ENCODE measurements at places on chromosomes 12 and 14.

DNA sequence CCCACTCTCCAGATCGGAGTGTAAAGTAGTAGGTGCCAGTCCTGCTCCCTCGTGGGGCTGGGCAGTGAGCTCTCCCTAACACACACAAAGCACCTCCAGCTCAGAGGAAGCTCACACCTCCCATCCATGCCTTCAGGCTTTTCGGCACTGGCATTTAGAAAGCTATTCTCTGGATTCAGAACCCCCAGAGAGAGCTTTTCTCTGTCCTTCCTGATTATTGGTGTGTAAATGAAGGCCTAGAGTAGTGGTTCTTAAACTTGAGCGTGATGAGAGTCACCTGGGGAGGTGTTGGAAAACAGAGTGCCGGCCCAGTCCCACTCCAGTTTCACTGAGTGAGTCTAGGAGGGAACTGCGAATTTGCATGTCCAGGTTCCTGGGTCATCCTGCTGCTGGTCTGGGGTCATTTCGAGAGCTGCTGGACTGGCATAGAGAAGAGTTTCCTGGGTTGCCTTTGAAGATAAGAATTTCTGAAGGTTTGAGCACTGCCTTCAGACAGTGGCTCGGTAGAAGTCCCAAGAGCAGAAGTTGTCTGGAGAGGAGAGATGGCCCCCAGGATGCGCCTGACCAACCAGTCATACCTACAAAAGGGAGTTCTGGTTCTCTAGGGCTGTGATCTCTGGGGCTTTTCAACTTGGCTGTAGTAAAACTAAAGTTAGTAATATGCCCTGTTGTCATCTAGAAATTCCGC lies 15.1 kb downstream of the CD9 start:
- no peak for DNase-seq

DNA sequence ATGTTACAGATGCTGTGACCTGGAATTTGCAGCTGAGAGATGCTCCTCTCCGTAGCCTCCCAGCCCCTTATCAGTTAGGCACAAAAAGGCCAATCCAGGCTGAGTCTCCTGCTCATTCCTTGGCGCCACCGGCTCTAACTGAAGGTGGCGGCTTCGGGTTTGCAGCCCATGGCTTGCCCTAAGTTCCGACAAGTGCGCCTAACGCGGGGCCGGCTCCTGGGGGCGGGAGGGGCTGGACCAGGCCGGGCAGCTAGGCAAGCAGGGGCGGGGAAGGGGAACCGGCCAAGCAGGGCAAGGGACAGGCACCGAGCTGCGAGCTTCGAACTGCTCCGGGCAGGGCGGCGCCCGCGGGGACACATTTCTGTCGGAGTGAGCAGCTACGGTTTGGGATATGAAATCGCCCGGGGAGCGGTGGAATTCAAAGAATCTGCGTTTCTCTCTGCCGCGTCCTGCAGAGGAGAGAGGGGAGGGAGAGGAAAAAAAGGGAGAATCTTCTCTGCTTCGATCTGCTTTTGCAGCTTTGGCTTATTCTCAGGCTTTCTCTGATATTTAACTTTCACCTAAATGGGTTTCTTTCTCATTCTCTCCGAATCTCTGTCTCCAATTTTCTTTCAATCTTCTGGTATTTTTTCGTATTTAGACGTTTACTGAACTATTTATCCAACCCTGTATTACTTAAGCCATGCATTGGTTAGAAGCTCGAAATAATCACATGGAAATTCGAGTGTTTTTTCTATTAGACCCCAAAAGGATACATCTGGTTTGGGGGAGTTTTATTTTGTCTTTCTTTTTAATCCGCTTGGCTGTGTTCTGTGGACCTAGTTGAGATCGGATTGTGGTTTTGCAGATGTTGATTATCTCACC lies 1.6 kb upstream of the HOXC12 start:
- DNase-seq: no peak

- DNase-seq: no peak
These were observed 169.8 kb downstream of the OTOGL start for GRCh38 chr12:80268924-80269749.

DNA sequence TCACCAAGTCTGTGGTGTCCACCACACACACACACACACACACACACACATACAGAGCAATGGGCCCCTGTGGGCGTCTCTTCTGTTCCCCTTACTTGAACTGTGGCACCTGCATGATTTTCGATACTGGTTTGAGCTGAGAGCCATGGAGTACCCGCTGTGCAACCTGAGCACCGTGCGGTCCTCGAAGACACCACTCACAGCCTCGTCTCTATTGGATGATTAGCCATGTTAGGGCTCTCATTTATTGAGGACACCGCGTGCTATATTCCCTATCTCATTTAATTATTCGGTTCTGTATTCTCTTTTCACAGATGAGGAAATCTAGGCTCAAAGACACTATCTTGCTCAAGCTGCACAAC lies 623 bp upstream of the C14orf132 start:
- no peak for DNase-seq

DNA sequence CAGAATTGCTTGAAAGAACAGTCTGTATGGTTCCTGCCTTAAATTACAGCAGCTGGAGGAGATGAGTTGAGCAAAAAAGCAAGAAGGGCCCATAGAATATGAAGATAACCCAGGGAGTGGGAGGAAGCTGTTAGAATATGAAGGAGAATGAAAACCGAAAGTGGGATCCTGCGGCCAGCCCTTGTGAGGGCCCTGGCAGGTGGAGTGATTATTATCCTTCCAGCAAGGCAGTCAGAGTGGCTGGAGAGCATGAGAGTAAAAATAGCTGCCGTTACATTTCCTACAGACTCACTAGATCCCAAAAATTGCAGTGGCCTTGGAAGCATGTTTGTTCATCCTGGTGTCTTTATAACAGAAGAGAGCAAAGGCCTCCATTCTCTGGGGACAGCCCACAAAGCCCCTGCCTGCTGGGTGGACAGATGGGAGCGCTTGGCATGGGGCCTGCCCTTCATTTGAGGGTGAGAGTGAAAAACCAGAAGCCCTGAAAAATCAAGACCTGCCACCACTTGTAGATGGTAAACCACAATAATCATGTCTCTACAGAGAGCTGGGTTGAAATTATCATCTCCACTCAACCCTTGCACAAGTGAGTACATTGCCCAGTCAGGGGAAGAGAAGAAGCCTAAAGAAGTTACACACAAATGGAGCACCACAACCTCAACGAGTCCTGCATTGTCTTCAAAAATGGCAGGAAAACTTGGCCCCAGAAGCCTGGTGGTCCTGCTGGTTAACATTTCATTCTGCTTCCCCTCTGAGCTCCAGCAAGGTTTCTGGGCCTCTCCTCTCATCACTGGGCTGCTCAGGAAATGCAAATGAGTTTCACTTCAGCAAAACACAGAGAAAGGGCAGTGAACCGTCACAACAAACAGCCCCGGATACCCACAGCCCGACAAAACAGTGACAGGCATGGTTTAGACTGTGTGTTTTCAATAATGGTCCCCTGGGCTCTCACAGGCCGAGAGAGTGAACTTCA lies 20.5 kb downstream of the ZDHHC22 start:
- DNase-seq: no peak

- DNase-seq: no peak
These were observed 190.5 kb downstream of the PHETA1 start for GRCh38 chr12:111178181-111179081.

DNA sequence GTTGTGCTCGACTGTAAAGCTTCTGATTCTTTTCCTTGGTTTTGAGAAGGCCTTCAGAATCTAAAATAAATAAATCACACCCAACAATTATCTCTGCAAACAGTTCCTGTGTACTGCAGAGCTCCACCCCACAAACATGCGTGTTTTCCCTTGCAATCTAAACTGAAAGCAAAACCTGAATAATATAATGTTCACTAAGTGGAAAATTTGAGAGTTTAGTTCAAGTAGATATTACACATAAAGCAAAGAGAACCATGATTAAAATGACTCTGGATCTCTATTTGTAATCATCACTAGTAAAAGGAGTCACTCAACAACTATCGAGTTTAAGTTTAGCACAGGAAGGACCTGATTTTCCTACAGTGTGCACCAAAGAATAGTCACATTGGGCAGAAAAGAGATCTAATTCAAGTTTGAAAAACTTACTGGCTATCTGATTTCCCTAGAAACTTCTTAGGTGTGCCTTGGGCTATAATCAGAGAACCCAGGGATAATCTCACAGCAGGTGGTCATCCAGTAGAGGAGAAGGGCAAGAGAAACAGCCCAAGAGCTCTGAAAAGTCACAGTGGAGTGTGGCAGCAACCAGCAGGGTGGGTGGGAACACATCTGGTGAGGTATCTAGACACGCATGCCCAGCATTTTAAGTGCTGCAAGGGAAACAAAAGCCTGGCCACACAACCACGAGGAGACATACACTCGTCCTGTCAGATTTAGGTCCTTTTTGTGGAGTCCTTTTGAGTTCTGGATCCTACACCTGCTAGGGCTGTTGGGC lies 25.4 kb downstream of the ATG14 start:
- DNase-seq: no peak

- peak; percentile 85 for DNase-seq
These were observed at the start of gene EEF1AKMT3 for GRCh38 chr12:57772429-57773322. EEF1AKMT3 (plus strand) TSS chr12:57772614; CDS start chr12:57772725, 111 bp downstream.

DNA sequence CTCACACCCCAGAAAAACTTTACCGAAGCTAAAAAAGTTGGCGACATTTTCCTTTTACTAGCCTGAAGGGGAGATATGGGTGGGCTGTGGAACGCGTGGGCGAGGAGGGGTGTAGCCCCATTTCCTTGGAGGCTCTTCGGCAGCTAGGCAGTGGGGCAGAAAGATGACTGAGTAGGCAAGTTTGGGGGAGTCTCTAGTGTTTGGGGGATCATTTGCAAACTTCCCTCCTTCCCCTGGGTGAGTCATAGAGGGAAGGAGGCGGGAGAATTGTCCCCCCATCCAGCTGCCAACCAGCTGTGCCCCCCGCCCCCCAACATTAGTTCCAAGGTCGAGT lies 2.3 kb downstream of the GLI1 start:
- DNase-seq: no peak

DNA sequence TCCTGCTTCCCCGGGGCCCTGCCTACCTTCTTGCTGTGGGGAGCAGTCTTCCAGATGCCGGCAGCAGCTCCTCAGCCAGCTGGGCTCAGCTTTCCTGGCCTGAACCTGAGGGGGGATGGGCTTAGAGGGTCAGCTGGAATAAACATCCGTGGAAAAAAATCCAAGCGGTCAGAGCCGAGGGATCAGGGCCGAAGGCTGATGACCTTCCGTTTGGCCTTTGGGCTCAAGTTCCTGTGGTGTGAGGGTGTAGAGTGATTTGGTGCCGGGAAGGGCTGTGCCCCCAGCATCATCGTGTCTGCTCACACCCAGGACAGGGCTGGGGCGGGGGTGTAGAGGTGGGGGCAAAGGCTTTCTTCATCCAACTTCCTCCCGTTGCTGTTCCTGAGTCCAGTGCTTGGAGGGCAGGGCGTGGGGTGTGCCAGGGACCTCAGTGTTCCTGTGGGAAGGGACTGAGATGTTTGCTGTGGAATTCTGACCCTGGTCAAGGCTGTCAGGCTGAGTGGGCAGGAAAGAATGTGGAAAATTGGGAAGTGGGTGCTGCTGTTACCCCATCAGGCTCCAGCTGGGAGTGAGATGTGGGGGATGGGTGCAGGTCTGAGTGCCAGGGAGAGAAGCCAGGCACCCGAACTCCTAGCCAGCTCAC lies 2.6 kb downstream of the SMIM41 start:
- no peak for DNase-seq

GRCh38 chr12:46517579-46517962 lies 145.0 kb upstream of the SLC38A2 start:
- no peak for DNase-seq

DNA sequence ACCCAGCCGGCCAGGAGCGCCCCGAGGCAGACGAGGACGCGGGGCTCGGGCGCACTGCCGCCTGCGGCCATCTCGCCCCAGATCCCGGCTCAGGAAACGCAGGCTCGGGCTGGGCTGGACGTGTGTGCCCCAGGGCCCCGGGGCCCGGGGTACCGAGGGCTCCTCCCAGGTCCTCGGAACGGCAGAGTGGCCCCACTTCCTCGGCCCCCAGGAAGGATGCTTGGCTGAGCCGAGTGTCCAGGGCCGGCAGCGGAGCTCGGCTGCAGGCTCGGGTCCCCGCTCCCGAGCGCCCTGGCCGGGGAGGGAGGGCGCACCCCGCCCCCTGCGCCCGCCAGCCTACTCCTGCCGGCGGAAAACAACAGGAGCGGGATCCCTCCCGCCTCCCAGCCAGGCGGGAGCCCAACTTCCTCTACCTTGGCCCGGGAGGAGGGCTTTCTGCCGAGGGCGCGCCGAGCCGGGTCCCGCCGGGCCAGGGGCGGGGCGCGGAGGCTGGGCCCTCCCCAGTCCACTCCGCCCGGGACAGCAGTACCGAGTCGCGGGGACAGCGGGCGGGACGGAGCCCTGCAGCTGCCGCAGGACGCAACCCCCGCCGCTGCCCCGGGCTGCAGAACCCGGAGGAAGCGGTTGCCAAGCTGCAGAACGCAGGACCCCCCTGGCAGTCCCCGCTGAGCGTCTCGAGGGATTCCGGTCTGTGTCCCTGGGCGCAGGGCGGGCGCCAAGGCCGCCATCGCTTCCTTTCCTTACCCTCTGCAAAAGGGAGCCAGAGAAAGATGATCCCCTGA lies at the start of gene VSIG10:
Gene VSIG10, minus strand, starts transcription at position 411 of the 782 bp plus-strand sequence. Its CDS starts 340 bp downstream, at position 71.
- peak; percentile 9 for DNase-seq

DNA sequence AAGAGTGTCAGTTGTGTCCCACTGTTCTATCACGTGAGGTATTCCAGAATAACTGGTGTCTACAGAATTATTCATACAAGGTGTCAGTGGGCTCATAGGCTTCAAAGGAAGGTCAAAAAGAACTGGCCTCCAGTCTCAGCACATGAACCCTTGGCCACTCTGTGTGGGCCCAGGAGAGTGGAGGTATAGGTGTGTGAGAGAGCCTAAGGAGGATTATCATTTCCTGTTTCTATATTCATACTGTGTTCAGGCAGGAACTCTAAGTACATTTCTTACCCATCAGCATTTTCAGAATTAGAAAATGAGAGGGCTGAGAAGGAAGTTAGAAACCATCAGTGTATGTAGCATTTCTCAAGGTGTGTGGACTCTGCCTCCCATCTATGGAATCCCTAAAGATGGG lies 87.0 kb downstream of the BTG1 start:
- DNase-seq: no peak

DNA sequence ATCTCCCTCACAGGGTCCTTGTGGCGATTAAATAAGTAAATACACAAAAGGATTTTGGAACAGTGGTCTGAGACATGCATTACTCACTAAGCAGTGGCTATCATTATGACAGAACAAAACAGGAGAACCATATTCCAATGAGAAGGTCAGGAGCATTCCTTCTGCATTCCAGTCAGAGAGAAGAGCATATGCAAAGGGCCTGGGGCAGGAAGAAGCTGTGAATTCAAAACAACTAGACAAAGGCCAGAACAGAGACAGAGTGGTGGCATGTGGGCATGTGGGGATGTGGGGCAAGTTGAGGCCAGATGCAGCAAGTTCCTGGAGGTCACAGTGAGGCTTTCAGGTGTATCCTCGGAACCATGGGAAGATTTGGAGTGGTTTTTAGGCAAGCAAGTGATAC lies 70.1 kb upstream of the VRK1 start:
- DNase-seq: no peak

GRCh38 chr12:122327494-122328385 lies 61.4 kb upstream of the VPS33A start:
- no peak for DNase-seq

- DNase-seq: no peak
These were observed 222.5 kb upstream of the GRIP1 start for GRCh38 chr12:66901138-66901932.

DNA sequence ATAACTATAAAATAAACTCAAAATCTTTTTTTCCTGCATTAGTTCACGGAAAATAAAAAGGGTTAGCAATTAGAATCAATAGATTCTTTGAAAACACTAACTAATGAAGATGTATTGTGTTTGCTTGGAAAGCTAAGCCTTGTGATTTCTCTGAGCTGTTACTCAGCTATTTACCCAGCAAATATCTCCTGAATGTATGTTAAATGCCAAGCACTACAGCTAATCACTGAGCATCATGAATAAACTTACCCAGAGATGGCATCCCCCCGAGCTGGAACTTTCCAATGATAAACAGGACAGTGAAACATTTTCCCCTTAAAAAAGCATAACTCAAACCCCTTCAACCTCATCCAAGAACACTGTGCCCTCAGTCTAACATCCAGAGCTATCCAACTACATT lies 71.2 kb downstream of the SLC2A13 start:
- DNase-seq: no peak

Measured in ascending aorta (tissue), 2 donors.